ENCODE measurements at places on chromosomes 4 and X.
A peak's percentile ranks its signal among the peaks of the same experiment; 100 is the strongest.

GRCh38 chr4:6733358-6734164 lies 17.6 kb downstream of the BLOC1S4 start:
- no peaks in the 10 kb centered on the region for H3K27me3 ChIP-seq
- H3K27ac ChIP-seq, result no peak overlapping the region
- H3K4me1 ChIP-seq, result no peaks in the 10 kb centered on the region
- DNase-seq, result no peak
- no peaks in the 10 kb centered on the region for H3K36me3 ChIP-seq

- no peaks in the 10 kb centered on the region for H3K4me1 ChIP-seq
- DNase-seq, result no peak
Observed at GRCh38 chrX:119273420-119274192, 37.5 kb downstream of the PGRMC1 start.

- no peak overlapping the region for H3K4me3 ChIP-seq
- no peaks in the 10 kb centered on the region for H3K4me1 ChIP-seq
- DNase-seq, result no peak
- H3K27ac ChIP-seq, result no peak overlapping the region
Observed at GRCh38 chr4:166301266-166301665, 428.2 kb downstream of the TLL1 start.

GRCh38 chr4:101862595-101862994 lies 72.1 kb downstream of the BANK1 start:
- DNase-seq, result no peak
- H3K4me3 ChIP-seq, result no peak overlapping the region
- no peak overlapping the region for H3K27ac ChIP-seq
- H3K27me3 ChIP-seq, result no peaks in the 10 kb centered on the region
- no peaks in the 10 kb centered on the region for H3K36me3 ChIP-seq

- no peak for DNase-seq
- no peaks in the 10 kb centered on the region for H3K4me1 ChIP-seq
- H3K27ac ChIP-seq, result no peak overlapping the region
- H3K27me3 ChIP-seq, result no peaks in the 10 kb centered on the region
- H3K36me3 ChIP-seq, result no peaks in the 10 kb centered on the region
Observed at GRCh38 chr4:67084783-67085182, 460.5 kb downstream of the CENPC start.

DNA sequence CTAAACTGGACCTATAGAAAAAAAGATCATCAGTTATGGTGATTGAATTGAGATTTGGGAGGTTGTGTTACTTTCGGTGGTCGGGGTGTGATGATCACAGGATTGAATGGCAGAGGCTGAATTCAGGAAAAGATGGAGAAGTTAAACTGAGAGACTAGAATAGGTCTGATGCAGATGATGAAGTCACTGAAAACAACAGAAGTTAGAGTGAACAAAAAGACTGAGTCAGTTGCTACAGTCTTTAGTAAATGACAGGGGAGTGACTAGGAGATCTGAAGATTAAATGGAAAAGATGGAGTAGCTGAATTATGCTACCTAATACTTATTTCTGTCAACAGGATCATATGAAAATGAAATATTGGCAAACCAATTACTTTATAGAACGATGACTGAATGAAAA lies 163.2 kb downstream of the RPA4 start:
- no peaks in the 10 kb centered on the region for H3K27me3 ChIP-seq
- H3K27ac ChIP-seq, result no peak overlapping the region
- H3K36me3 ChIP-seq, result no peaks in the 10 kb centered on the region
- no peaks in the 10 kb centered on the region for H3K4me1 ChIP-seq
- H3K4me3 ChIP-seq, result no peak overlapping the region
- DNase-seq, result no peak

- DNase-seq, result no peak
- no peak overlapping the region for H3K27ac ChIP-seq
- H3K4me3 ChIP-seq, result no peak overlapping the region
- H3K27me3 ChIP-seq, result no peaks in the 10 kb centered on the region
- H3K36me3 ChIP-seq, result no peaks in the 10 kb centered on the region
Observed at GRCh38 chr4:124790471-124790870, 77.9 kb upstream of the ANKRD50 start.

DNA sequence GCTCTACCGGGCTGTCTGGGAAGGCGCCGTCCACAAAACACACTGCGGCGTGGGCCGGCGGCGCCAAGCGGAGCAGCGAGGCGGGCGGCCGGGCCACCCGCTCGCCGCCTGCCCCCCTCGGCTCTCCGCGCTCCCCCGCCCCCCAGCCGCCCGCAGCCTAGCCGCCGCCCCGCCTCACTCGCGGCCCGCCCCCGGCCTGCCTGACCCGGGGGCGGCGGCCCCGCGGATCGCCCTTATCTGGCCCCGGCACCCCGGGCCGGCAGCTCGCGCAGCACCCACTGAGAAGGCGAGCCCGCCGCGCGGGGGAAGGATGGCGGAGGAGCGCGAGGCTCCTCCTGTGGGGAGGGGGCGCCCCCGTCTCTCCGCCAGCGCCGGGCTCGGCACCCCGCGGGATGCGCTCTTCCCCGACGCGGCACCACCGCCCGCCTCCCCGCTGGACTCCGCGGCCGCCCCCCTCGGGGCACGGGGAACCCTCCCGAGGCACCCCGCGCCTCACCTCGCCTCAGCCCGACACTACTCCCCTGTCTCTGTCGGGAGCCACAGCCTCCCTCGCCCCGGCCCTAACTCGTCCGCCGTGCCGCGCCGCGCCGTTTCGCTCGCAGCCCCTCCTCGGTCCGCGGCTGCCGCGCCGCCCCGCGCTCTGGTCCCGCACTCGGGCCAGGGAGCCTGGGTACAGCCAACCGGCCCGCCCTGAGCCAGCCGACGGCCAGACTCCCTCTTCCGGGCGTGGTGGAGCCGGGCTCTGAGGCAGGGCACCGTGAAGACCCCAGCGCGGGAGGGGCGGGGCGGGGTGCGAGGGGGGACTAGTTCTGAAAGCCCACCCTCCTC lies 566 bp downstream of the ATP11C start:
- DNase-seq, result peak; percentile 37
- no peaks in the 10 kb centered on the region for H3K27me3 ChIP-seq
- H3K4me3 ChIP-seq, result peak overlapping the region; percentile 79
- H3K27ac ChIP-seq, result peak overlapping the region; percentile 91
- no peaks in the 10 kb centered on the region for H3K36me3 ChIP-seq

GRCh38 chr4:84681486-84682274 lies 98.8 kb downstream of the CDS1 start:
- H3K4me1 ChIP-seq, result no peaks in the 10 kb centered on the region
- peaks cover 25% of the 10 kb centered on the region for H3K36me3 ChIP-seq

DNA sequence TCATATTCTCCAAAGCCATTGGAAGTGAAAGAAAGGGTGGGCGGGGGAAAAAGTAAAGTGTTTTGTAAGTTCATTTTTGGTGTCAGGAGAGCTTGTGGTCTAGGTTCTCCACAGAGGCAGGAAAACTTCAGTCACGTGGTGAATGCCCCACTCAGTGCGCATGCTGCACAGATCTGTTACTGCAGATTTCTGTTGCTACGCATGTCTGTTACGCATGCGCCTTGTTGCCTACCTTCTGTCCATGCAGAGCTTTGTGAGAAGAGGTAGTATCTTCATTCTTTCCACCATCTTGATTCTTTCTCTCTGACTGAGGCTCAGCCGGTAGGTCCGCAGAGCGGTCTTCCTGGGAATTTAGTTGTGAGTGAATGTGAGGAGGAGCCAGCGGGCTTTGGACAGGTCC lies 15.1 kb upstream of the PAGE3 start:
- H3K27ac ChIP-seq, result no peak overlapping the region
- H3K27me3 ChIP-seq, result no peaks in the 10 kb centered on the region
- no peak overlapping the region for H3K4me3 ChIP-seq

GRCh38 chrX:131729295-131729694 lies 185.4 kb downstream of the OR13H1 start:
- H3K4me1 ChIP-seq, result no peaks in the 10 kb centered on the region
- peak; percentile 87 for DNase-seq
- no peaks in the 10 kb centered on the region for H3K27me3 ChIP-seq
- peak overlapping the region; percentile 91 for H3K27ac ChIP-seq
- peak overlapping the region; percentile 51 for H3K4me3 ChIP-seq

GRCh38 chr4:80016506-80016905 lies 56.5 kb downstream of the ANTXR2 start:
- no peak overlapping the region for H3K4me3 ChIP-seq
- no peak overlapping the region for H3K27ac ChIP-seq
- H3K36me3 ChIP-seq, result no peaks in the 10 kb centered on the region
- DNase-seq, result no peak
- H3K27me3 ChIP-seq, result no peaks in the 10 kb centered on the region

- no peaks in the 10 kb centered on the region for H3K27me3 ChIP-seq
- H3K4me3 ChIP-seq, result no peak overlapping the region
- no peaks in the 10 kb centered on the region for H3K36me3 ChIP-seq
- peak; percentile 56 for DNase-seq
Observed at GRCh38 chrX:46327566-46328115, 217.6 kb downstream of the ZNF674 start.

DNA sequence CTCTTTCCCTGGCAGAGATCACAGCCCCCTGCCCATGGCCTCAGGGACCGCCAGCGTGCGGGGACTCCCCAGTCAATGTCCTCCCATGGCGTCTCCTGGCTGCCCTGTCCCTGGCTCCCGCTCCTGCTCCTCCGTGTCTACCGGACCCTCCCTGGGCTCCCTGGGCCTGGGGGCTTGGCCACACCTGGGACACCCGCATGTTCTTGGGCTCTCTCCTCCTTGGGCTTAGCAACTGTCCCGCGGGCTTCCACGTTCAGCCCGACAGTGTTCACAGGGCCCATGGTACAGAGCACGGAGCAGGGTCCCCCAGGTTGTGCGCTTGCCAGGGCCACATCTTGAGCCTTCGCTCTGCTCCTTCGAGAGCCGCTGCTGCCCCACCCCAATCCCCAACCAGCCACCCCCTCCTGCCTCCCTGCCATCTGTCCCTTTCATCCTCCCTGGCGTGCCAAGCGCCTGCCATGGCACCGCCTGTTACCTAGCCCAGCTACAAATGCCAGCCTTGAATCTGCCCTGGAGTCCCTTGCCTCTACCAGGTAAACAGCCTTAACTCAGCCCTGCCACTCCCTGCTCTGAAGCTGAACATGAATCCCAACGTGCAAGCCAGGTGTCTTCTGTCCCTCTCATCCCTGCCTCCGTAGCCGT lies 3.9 kb downstream of the AVPR2 start:
- H3K27ac ChIP-seq, result no peak overlapping the region
- H3K36me3 ChIP-seq, result no peaks in the 10 kb centered on the region
- H3K27me3 ChIP-seq, result no peaks in the 10 kb centered on the region
- H3K4me3 ChIP-seq, result no peak overlapping the region

DNA sequence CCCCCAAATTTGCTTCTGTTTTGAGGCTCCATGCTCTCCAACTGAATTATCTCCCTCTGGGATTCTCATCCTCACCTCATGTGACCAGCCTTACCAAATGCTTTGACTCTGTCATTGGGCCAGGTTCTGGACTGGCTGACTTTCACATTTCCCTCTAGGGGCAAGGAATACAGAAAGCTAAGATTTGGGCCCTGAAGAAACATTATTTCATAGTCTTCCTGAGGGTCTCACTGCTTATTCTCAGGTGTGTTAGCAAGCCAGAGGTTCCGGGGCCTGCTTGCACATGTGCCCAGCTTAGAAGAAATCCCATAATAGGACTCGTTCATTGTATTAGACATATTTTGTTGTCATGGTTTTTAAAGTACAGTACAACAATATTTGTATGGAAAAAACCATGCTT lies 62.6 kb upstream of the TEX13D start:
- no peaks in the 10 kb centered on the region for H3K36me3 ChIP-seq
- DNase-seq, result no peak
- H3K27me3 ChIP-seq, result no peaks in the 10 kb centered on the region
- no peaks in the 10 kb centered on the region for H3K4me1 ChIP-seq
- no peak overlapping the region for H3K27ac ChIP-seq

DNA sequence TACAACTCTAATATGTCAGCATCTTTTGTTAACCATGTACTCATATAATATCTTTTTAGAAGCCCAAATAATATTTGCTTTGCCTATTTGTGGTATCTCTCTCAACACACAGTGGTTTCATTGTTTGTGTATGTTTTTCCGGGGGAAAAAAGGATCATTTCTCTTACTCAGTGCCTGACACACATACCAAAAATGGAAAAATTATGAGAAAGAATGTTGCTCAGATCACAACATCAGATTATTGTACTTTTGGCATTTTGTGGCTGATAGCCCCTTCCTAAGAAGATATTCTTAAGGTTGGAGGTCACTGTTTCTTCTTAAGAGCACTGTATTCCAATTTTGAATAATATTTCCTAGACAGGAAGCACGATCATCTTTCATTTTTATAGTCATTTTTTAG lies 93.6 kb downstream of the PDLIM5 start:
- H3K36me3 ChIP-seq, result no peaks in the 10 kb centered on the region
- no peaks in the 10 kb centered on the region for H3K27me3 ChIP-seq
- peaks cover 28% of the 10 kb centered on the region for H3K4me1 ChIP-seq
- DNase-seq, result no peak

DNA sequence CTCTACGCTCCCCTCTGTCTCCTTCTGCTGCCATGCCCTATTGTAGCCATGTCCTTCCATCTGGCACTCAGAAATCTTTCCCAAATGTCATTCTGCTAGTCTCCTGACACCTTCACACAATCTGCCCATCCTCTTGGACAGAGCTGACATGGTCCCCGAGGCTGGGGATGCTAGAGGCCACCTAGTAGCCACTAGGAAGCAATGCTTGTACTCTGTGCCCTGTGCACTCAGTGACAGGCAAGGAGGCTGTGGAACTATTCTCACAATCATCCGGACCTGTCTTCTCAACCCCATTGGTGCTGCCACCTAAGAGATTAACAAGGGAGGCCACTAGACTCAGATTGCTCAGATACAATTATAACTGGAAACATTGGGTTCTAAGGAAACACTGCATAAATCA lies 112.6 kb upstream of the TMEM164 start:
- no peak overlapping the region for H3K4me3 ChIP-seq
- no peak overlapping the region for H3K27ac ChIP-seq
- no peaks in the 10 kb centered on the region for H3K36me3 ChIP-seq
- H3K4me1 ChIP-seq, result no peaks in the 10 kb centered on the region
- no peaks in the 10 kb centered on the region for H3K27me3 ChIP-seq

- no peak overlapping the region for H3K4me3 ChIP-seq
- no peak for DNase-seq
- H3K4me1 ChIP-seq, result no peaks in the 10 kb centered on the region
- no peaks in the 10 kb centered on the region for H3K36me3 ChIP-seq
- H3K27ac ChIP-seq, result no peak overlapping the region
Observed at GRCh38 chr4:108473163-108473720, 147.1 kb upstream of the RPL34 start.

DNA sequence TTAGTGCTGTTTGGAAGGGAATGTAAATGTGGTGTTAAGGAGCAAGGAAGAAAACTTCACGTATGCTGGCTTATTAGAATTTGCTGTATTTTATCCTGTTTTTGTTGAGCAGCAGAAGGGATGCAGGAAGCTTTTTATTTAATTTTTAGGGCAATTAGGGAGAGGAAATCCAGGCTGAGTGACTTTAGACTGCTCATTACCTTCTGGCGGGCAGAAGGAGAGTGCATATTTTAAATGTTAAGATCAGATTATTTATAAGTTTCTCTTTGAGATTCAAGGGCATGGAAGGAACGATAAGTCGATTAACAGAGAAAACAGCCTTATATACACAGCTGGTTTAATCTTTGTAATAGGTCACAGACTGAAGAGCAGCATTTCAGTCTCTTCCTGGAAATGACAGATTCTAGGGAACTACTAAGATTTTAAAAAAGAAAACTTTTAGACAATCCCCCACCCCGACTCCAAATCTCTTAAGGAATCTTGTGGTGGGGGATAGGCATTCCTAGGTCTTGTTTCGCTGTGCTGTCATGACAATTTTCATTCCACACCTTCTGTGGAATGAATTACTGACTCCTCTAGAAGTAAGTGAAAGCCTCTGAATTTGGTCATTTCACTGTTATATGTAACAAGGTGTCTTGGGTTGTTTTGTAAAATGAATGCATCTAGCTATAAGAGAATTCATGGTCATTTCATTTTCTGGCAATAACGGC lies 402.5 kb downstream of the RAPGEF2 start:
- peak; percentile 41 for DNase-seq
- peak overlapping the region; percentile 16 for H3K27ac ChIP-seq
- peaks cover 25% of the 10 kb centered on the region for H3K4me1 ChIP-seq
- no peaks in the 10 kb centered on the region for H3K27me3 ChIP-seq

- H3K36me3 ChIP-seq, result no peaks in the 10 kb centered on the region
- no peak overlapping the region for H3K27ac ChIP-seq
- no peak overlapping the region for H3K4me3 ChIP-seq
Observed at GRCh38 chr4:85741921-85742591, 267.1 kb downstream of the ARHGAP24 start.
